ENCODE measurements at places on chromosomes 2 and 18.

- no peak for DNase-seq
Measured at GRCh38 chr2:237616734-237617586, 10.4 kb upstream of the LRRFIP1 start.

DNA sequence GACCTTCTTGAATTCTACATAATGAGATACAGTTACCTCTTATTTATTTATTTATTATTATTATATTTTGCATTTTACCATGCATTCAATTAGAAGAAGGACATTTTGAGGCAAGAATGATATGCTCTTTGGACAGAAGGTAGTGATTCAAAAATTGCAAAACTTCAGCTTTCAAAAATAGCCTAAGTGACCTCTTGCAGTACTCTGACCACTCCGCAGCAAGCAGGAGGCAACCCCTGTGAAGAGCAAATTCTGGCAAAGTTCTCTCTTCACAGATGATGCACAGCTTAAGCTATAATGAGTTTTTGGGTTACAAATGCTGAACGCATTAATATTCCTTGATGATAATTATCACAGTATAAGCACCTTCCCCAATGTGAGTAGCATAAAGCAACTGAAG lies 170.0 kb downstream of the ZNF521 start:
- no peak for DNase-seq

GRCh38 chr2:1804351-1804771 lies 60.0 kb upstream of the PXDN start:
- DNase-seq = no peak

DNA sequence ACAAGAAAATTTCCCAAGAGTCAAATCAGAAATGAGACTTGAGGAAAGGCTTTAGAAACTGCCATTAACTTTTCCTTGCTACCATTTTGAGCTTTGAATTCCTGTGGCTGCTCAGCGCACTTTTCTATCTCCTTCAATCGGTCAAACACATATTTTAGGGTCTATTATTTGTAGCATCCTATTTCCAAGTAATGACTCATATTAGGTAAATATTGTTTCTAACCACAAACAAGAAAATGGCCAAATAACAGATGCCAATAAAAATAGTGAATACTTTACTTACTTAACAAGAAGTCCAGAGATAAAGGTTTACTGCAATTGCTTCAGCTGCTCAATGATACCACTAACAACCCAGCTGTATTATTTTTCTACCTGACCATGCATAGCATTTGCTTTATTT lies 29.7 kb upstream of the CCDC178 start:
- no peak for DNase-seq

DNA sequence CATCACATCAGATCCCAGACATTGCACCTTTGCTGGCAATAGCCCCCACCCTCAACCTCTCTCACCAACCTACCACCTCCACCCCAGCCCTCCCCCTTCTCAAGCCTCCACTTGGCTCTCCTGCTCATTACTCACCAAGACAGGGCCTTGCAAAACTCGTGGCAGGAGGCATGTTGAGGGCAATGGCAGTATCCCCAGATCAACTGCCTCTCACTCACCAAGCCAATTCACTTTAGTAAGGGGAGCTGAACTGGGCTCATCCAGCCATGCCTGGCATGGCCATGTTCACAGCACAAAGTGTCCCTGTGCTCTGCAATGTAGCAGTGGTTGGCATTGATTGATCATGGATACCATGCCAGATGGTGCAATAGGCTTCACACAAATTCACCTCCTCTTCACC lies 46.3 kb upstream of the TEX51 start:
- no peak for DNase-seq
